Stimulated activated CD4-positive, alpha-beta T cell treated with anti-CD3 and anti-CD28 coated beads, Interleukin-4, amount 100 ng/mL, for 48 hours (primary cell): ENCODE measurements at places on chromosomes 4 and X.

- DNase-seq, result no peak
Observed at GRCh38 chrX:86805241-86805640, 657.0 kb downstream of the DACH2 start.

GRCh38 chrX:56766554-56767347 is 37.7 kb downstream of the NBDY start:
- no peak for DNase-seq

DNA sequence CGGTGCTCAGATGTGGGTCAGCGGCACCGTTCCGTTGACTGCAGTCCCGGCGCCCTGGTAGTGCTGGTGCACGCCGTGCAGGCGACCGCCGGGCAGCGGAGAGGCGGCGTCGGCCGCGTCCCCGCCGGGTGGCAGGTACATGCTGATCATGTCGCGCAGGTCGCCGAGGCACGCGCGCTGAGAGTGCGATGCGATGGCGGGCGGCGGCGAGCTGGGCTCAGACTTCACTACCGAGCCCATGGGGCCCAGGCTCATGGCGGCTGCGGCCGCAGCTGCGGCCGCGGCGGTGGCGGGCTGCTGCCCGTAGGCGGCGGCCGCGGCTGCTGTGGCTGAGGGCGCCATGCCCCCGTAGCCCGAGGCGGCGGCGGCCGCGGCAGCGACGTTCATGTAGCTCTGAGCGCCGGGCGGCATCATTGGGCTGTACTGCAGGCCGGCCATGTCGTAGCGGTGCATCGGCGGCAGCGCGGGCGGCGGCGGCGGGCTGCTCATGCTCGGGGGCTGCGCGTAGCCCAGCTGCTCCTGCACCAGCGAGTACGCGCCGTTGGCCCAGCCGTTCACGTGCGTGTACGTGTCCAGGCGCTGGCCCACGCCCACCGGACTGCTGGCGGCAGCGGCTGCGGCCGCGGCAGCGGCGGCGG is 1.0 kb downstream of the SOX3 start:
- DNase-seq, result no peak

DNA sequence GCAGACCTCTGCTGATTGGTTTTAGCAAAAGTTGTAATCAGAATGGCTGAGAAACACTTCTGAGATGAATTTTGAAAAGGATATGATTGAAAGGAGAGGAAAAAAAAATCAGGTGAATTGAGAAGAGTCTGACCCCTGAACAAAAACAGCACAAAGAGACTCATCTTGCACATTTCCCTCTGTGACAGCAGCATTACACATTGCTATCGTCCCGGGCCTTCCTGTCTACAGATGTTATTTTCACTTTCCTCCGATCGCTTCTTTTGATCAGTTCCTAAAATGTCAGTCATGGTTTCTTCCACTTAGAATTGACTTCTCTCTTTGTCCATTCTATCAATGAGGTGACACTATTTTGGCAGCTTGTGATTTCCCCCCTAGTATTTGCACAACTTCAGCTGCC is 262.6 kb downstream of the GPC3 start:
- no peak for DNase-seq

DNA sequence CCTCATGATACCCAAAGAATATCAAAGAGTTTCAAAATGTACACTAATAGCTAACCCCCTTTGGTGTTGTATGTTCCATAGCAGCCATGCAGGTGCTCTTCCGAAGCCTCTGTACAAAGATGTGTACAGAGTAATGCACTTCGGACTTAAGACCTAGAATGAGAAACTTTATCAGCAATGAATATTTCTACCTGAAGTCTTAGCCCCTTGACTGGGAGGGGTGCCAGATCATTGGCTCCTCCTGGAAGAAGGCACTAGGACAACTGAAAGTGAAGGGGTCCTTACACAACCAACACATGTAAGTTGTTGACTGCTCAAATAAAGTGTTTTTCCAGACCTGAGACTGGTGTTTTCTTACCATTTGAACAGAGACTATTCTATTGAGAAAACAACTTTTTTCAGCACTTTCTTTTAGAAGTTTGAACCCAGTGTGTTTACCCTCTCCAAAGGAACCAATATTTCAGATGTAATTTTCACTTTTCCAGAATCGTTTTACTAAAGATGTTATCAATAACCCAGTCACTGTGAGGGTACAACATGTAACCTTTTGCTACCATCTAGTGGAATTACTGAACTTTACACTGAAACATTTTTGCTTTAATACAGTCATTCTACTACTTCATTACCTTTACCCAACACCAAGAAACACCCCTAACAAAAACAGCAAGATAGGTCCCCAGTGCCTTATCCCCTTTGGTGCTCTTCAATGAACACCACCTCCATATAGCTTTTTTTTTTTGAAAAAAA is 33.3 kb upstream of the PRDX4 start:
- no peak for DNase-seq

DNA sequence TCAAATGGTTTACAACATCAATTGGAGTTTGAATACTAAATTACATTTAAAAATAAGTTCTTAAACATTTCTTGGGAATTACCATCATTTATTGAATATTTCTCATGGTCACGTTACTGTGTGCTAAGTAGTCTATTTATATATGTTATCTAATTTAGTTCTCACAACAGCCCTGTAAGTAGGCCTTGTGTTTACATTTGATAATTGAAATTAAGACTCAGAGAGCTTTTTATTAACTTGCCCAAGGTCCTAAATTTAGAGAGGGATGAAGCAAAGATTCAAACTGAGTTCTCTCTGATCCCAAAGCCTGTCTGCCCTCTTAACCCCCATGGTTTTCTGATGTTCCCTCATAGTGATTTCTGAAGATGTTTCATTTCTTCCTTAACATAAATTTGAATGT is 103.7 kb downstream of the CEP135 start:
- DNase-seq, result no peak
